ENCODE measurements at places on chromosomes 16 and 17. TPM values are rescaled to one million over a fixed set of nuclear protein-coding genes. Genes with fewer than 3 reads are reported as not detected.

DNA sequence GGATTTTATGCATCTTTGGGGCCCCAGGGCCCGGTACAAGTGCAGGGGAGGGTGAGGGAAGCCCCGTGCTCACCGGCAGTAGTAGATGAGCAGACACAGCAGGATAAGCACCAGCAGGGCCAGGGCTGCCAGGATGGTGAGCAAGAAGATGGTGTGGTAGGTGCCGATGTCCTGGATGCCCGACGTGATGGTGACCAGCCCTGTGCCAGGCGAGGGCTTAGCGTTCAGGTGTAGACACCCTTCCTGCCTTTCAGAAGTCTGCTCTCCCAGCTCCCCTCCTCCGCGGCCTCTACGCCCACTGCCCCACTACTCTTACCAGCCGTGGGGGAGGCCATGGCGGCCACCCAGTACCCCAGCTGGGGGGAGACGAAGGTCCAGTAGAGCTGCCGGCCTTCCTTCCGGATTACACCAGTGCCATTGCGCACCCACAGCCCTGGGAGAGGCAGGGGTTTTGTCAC is 8.0 kb downstream of the FAM171A2 start:
- H3K4me3 ChIP-seq, result no peak overlapping the region
- no peak for DNase-seq
- H3K27me3 ChIP-seq, result peaks cover 15% of the 10 kb centered on the region
- H3K4me1 ChIP-seq, result peaks cover 3% of the 10 kb centered on the region
- H3K27ac ChIP-seq, result no peak overlapping the region
- H3K36me3 ChIP-seq, result peaks cover 13% of the 10 kb centered on the region

Gene CCL3
- 106 TPM for total RNA-seq

Gene MSLN
- total RNA-seq, result not detected

Gene BIRC5
- 86.5 TPM for total RNA-seq

- no peak for DNase-seq
- H3K36me3 ChIP-seq, result no peaks in the 10 kb centered on the region
- H3K27ac ChIP-seq, result no peak overlapping the region
- H3K4me3 ChIP-seq, result no peak overlapping the region
- H3K27me3 ChIP-seq, result no peaks in the 10 kb centered on the region
Observed at GRCh38 chr16:59886021-59886420, 1151.9 kb upstream of the GOT2 start.

- H3K27me3 ChIP-seq, result no peaks in the 10 kb centered on the region
- H3K36me3 ChIP-seq, result peaks cover 72% of the 10 kb centered on the region
- DNase-seq, result no peak
- no peak overlapping the region for H3K4me3 ChIP-seq
- peaks cover 27% of the 10 kb centered on the region for H3K4me1 ChIP-seq
- H3K27ac ChIP-seq, result no peak overlapping the region
Observed at GRCh38 chr17:46931596-46931995, 8.6 kb downstream of the GOSR2 start.

- H3K27ac ChIP-seq, result no peak within 1 kb of the TSS
- H3K4me1 ChIP-seq, result peaks cover 22% of the 10 kb centered on the region
- H3K4me3 ChIP-seq, result peak within 1 kb of the TSS; percentile 60
- no peaks in the 10 kb centered on the region for H3K36me3 ChIP-seq
Observed at GRCh38 chr16:57284209-57284951, at the start of gene PLLP. PLLP (minus strand) TSS chr16:57284672; CDS start chr16:57284540, 132 bp downstream.

Gene CCDC200
- not detected for total RNA-seq

Gene CNP
- total RNA-seq, result 89.8 TPM

GRCh38 chr16:63653044-63653839 is 1468.6 kb downstream of the CDH11 start:
- no peaks in the 10 kb centered on the region for H3K36me3 ChIP-seq
- DNase-seq, result no peak
- H3K4me1 ChIP-seq, result no peaks in the 10 kb centered on the region
- H3K4me3 ChIP-seq, result no peak overlapping the region
- H3K27ac ChIP-seq, result no peak overlapping the region

Gene KCNG4
- not detected for total RNA-seq

GRCh38 chr17:4066210-4066609 is 76.6 kb downstream of the ZZEF1 start:
- DNase-seq, result no peak
- peaks cover 45% of the 10 kb centered on the region for H3K36me3 ChIP-seq
- H3K27ac ChIP-seq, result no peak overlapping the region
- H3K4me3 ChIP-seq, result no peak overlapping the region
- H3K4me1 ChIP-seq, result no peaks in the 10 kb centered on the region
- H3K27me3 ChIP-seq, result no peaks in the 10 kb centered on the region

GRCh38 chr17:74632617-74633016 is 9.1 kb upstream of the CD300E start:
- no peak overlapping the region for H3K4me3 ChIP-seq
- no peaks in the 10 kb centered on the region for H3K36me3 ChIP-seq
- H3K27me3 ChIP-seq, result peaks cover 59% of the 10 kb centered on the region
- H3K4me1 ChIP-seq, result peaks cover 5% of the 10 kb centered on the region

DNA sequence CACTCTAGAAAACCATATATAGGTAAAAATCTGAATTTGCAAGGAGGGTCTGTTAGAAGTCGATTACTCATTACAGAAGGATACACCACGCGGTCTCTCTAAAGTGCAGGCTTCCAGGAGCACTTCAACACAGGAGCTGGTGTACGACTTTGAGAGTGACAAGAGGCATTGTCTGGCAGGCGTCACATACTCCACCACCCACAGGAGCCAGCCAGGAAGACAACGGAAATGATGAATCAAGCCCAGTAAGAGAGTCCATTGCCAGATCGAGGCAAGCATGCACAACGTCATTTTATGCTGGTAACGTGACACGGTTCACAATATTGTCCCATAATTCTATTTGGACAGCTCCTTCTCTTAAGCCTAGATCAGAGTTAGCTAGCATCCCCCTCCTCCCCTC is 15.0 kb upstream of the CACNG4 start:
- DNase-seq, result no peak
- H3K36me3 ChIP-seq, result no peaks in the 10 kb centered on the region
- no peak overlapping the region for H3K4me3 ChIP-seq
- no peak overlapping the region for H3K27ac ChIP-seq

Gene AKAP1
- total RNA-seq, result 22.4 TPM

Gene ENPP7
- total RNA-seq, result 0.10 TPM

Gene ANKFN1
- total RNA-seq, result not detected

GRCh38 chr16:82855471-82855870 is 228.7 kb downstream of the CDH13 start:
- DNase-seq, result no peak
- H3K36me3 ChIP-seq, result no peaks in the 10 kb centered on the region
- no peaks in the 10 kb centered on the region for H3K4me1 ChIP-seq
- H3K27ac ChIP-seq, result no peak overlapping the region
- peaks cover 3% of the 10 kb centered on the region for H3K27me3 ChIP-seq

GRCh38 chr16:89436366-89436765 is 54.0 kb downstream of the ANKRD11 start:
- H3K4me3 ChIP-seq, result no peak overlapping the region
- H3K27ac ChIP-seq, result no peak overlapping the region
- H3K27me3 ChIP-seq, result no peaks in the 10 kb centered on the region
- peaks cover 52% of the 10 kb centered on the region for H3K36me3 ChIP-seq
- H3K4me1 ChIP-seq, result peaks cover 67% of the 10 kb centered on the region

- no peak overlapping the region for H3K27ac ChIP-seq
- no peak for DNase-seq
- H3K27me3 ChIP-seq, result peaks cover 5% of the 10 kb centered on the region
- H3K4me1 ChIP-seq, result no peaks in the 10 kb centered on the region
- H3K4me3 ChIP-seq, result no peak overlapping the region
Observed at GRCh38 chr17:13415871-13416416, 185.8 kb downstream of the HS3ST3A1 start.

- peak overlapping the region; percentile 98 for H3K27ac ChIP-seq
- peaks cover 57% of the 10 kb centered on the region for H3K4me1 ChIP-seq
- DNase-seq, result peak; percentile 89
- peaks cover 9% of the 10 kb centered on the region for H3K36me3 ChIP-seq
Observed at GRCh38 chr16:48611329-48612137, 1.6 kb upstream of the N4BP1 start.

Gene FBXW10B
- 0.35 TPM for total RNA-seq

DNA sequence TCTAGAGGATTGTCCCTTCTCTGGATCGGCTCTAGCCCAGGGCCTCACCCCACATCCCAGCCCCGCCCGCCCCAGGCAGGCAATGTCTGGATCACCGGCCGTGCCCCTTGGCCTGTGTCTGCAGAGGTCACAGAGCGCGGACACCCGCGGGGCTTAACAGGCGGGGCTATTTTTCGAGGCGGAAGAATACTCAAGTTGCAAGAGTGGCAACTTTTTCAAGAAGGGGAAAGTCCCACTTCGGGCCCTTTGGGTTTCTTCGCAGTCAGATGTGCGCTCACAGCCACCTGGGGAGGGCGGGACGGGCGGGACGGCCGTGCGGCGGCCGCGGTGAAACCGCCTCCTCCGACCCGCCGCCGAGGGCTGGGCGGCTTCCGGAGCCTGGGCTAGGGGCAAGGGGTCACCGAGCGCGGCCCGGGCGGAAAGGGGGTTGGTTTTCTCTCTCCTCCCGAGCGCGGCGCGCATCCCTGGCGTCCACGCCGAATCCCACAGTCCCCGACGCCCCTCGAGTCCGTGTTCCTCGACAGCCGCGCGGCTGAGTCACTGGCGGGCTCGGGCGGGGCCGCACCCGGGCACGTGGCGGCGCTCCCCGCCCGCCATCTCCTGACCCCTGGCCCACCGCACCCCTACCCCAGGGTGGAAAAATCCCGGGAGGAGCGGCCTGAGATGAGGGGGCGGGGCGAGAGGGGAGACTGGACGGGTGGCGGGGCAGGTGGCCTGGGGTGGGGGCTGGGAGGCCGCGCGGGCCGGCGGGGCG is 1.2 kb upstream of the PFN1 start:
- H3K36me3 ChIP-seq, result peaks cover 38% of the 10 kb centered on the region
- DNase-seq, result peak; percentile 81
- H3K27ac ChIP-seq, result peak overlapping the region; percentile 91
- H3K27me3 ChIP-seq, result no peaks in the 10 kb centered on the region
- peaks cover 39% of the 10 kb centered on the region for H3K4me1 ChIP-seq

Gene CDIP1
- total RNA-seq, result 30.7 TPM

DNA sequence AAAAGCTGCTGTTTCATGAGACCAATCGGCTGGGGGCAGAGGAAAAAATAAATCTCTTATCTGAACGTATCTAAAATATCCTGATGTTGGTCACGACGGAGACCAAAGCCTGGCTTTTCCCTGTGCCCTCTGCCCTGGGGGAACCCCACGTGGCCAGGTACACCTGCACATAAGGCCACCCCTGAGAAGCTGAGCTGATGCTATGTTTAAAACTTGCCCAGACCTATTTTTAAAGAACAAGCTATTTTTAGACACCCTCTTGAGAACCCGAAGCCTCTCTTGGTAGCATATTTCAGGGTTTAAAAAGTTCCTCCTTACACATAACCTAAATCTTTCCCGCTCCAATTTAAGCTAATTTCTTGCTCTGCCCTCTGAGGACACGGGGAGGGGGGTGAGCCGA is 210.4 kb downstream of the GSG1L start:
- no peaks in the 10 kb centered on the region for H3K36me3 ChIP-seq
- no peak for DNase-seq
- no peaks in the 10 kb centered on the region for H3K4me1 ChIP-seq
- no peak overlapping the region for H3K27ac ChIP-seq
- peaks cover 20% of the 10 kb centered on the region for H3K27me3 ChIP-seq
- no peak overlapping the region for H3K4me3 ChIP-seq

Gene STAT5A
- 96.7 TPM for total RNA-seq

DNA sequence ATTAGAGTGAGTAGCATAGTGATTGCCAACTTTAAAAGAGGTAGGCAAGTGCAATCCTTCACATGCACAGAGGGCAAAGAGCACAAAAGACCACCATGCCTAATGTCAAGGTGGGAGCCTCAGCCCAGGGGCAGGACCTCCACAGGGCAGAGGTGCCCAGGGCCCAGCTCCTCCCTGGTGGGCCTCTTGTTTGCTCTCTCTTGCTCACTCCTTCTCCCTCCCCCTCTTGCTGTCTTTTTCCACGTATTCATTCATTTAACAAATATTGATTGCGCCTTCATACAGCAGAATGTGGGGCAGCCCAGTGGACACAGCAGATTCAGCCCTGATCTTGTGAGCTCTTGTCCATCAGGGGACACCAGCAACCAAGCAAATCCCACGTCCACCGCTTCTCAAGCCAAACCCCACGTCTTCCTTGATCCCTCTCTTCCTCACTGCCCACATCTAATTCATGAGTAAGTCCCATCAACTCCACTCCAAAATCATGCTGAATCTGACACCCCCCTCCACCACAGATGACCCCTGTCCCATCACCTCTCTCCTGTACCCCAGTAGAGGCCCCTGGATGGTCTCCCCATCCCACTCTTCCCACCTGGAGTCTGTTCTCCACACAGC is 44.1 kb upstream of the RPL38 start:
- H3K4me3 ChIP-seq, result no peak overlapping the region
- DNase-seq, result no peak
- no peaks in the 10 kb centered on the region for H3K36me3 ChIP-seq
- no peak overlapping the region for H3K27ac ChIP-seq
- H3K27me3 ChIP-seq, result peaks cover 3% of the 10 kb centered on the region

GRCh38 chr17:50141745-50142110 is 8.7 kb downstream of the PPP1R9B start:
- no peak for DNase-seq
- H3K4me3 ChIP-seq, result peak overlapping the region; percentile 69
- H3K36me3 ChIP-seq, result peaks cover 96% of the 10 kb centered on the region
- peak overlapping the region; percentile 95 for H3K27ac ChIP-seq
- H3K27me3 ChIP-seq, result no peaks in the 10 kb centered on the region

DNA sequence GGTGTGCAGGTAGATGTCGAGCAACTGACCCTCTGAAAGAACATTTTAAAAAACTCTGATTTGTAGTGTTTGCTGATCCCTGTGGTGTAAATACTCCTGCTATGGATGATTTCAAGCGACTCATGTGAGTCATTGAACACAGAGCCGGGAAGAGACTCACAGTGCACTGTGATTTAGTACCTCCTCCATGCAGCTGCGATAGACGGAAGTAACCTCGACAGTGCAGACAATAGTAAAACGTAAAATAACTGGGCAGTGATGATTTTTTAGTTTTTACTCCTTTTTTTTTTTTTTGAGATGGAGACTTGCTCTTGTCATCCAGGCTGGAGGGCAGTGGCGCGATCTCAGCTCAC is 8.7 kb downstream of the TBX21 start:
- H3K36me3 ChIP-seq, result peaks cover 61% of the 10 kb centered on the region
- DNase-seq, result no peak
- peaks cover 58% of the 10 kb centered on the region for H3K4me1 ChIP-seq
- H3K27ac ChIP-seq, result peak overlapping the region; percentile 85
- H3K4me3 ChIP-seq, result peak overlapping the region; percentile 64
- H3K27me3 ChIP-seq, result no peaks in the 10 kb centered on the region

Gene MT4
- total RNA-seq, result not detected

Gene LGALS9B
- not detected for total RNA-seq

Gene TMIGD1
- total RNA-seq, result not detected

GRCh38 chr17:81400996-81401722 is 5.9 kb downstream of the BAHCC1 start:
- DNase-seq, result no peak
- no peak overlapping the region for H3K27ac ChIP-seq
- H3K4me1 ChIP-seq, result peaks cover 14% of the 10 kb centered on the region
- peaks cover 9% of the 10 kb centered on the region for H3K36me3 ChIP-seq
- H3K4me3 ChIP-seq, result no peak overlapping the region
- peaks cover 68% of the 10 kb centered on the region for H3K27me3 ChIP-seq

- no peaks in the 10 kb centered on the region for H3K27me3 ChIP-seq
- no peak overlapping the region for H3K27ac ChIP-seq
- peaks cover 3% of the 10 kb centered on the region for H3K4me1 ChIP-seq
- H3K4me3 ChIP-seq, result no peak overlapping the region
- peaks cover 55% of the 10 kb centered on the region for H3K36me3 ChIP-seq
- DNase-seq, result no peak
Observed at GRCh38 chr17:18247613-18248001, 10.9 kb downstream of the FLII start.

- H3K36me3 ChIP-seq, result peaks cover 2% of the 10 kb centered on the region
- DNase-seq, result no peak
- no peak overlapping the region for H3K4me3 ChIP-seq
- no peaks in the 10 kb centered on the region for H3K27me3 ChIP-seq
- no peaks in the 10 kb centered on the region for H3K4me1 ChIP-seq
- H3K27ac ChIP-seq, result no peak overlapping the region
Observed at GRCh38 chr17:64296246-64296645, 33.2 kb upstream of the TEX2 start.

Measured in activated CD4-positive, alpha-beta memory T cell treated with anti-CD3 and anti-CD28 coated beads, Interleukin-2, amount 10 ng/mL, durations not matched to agents 7 days and 5 days (primary cell).